ENCODE measurements at places on chromosomes 12 and 14.

GRCh38 chr14:102699416-102700110 is 77.7 kb upstream of the TRAF3 start:
- DNase-seq = no peak

- peak; percentile 38 for DNase-seq
Measured at GRCh38 chr12:14770496-14771461, 32.5 kb downstream of the WBP11 start.

GRCh38 chr12:49609875-49610154 is 4.4 kb upstream of the FAM186B start:
- DNase-seq = no peak

DNA sequence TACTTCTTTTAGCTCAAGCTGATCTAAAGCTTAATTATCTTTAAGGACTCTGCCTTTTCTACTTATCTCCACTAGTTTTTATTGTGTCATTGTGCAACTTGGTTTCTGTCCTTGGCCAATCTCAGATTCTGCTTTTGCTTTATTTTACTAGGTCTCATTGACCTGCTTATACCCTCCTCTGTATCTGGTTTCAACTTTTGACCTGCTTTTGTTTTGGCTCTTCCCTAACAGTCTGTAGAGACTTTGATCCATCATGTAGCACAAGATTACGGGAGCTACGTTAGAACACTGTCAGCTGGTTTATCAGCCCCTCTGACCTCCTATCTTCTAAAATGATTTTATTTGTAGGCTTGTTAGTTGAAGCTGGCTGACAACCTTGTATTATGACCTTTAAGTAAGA is 43.6 kb downstream of the ZCRB1 start:
- DNase-seq = no peak

DNA sequence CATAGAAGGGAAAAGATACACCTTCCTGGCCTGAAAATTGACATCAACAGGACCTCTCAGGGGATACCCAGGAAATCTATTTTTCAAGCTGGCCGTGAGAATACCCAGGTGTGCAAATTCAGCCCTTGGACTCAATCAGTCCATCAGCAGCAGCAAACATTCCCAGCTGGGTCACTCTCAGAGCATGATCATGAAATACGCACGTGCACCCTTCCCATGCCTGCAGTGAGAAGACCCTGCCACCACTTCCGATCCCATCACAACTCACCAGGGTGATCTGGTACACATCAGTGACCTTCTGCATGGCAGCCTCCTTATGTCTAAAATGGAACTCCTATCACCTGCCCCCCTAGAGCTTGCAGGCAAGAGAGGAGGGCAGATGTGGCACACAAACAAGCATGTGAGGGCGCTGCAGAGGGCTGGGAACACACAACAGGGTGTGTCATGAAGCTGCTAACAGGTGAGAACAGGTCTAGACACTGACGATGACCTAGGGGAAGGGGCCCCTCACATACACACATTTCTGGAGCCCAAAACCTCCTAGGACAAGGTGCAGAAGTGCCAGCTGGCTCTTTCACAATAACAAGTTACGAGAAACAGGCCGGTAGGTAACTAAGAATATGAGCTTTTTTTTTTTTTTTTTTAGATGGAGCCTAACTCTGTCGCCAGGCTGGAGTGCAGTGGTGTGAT is 37.8 kb upstream of the TC2N start:
- no peak for DNase-seq

- no peak for DNase-seq
Measured at GRCh38 chr12:99372257-99372920, 275.2 kb upstream of the GARIN6 start.

- no peak for DNase-seq
Measured at GRCh38 chr14:34081101-34081575, 130.3 kb upstream of the EGLN3 start.
